ENCODE measurements at places on chromosomes 1 and 21. TPM values are rescaled to one million over a fixed set of nuclear protein-coding genes. Genes with fewer than 3 reads are reported as not detected.

DNA sequence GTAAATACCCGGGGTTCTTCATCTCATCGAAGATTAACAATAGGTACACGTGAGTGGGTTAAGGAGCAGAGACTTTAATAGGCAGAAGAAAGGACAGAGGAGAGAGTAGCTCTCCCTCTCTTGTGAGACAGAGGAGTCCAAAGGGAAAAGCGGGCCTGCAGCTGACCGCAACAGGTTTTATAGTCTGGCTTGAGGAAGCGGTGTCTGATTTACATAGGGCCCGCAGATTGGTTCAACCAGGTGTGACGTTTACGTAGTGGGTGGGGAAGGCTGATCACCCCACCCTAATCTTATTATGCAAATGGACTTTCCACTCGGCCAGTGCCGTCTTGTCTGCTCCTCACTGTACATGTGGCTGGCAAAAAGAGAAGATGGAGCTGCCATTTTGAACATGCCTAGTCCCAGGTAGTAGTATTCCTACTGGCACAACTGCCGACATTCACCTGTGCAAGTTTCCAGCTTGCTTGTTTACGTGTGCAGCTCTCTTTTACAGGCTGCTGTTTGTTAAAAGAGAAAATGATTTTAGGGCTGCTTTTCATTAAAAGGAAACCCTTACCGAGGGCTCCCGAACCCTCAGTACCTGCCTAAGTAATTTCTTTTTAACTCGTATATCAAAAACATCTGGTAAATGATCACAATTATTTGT, 10.6 kb downstream of the CDC14A start:
- H3K27ac ChIP-seq = no peak overlapping the region
- no peak for DNase-seq
- no peaks in the 10 kb centered on the region for H3K4me1 ChIP-seq
- H3K27me3 ChIP-seq = no peaks in the 10 kb centered on the region
- H3K36me3 ChIP-seq = no peaks in the 10 kb centered on the region

- H3K27me3 ChIP-seq = no peaks in the 10 kb centered on the region
- H3K27ac ChIP-seq = no peak overlapping the region
- no peak for DNase-seq
- no peak overlapping the region for H3K4me3 ChIP-seq
- no peaks in the 10 kb centered on the region for H3K4me1 ChIP-seq
Measured at GRCh38 chr21:28359300-28359699, 633.4 kb downstream of the LTN1 start.

DNA sequence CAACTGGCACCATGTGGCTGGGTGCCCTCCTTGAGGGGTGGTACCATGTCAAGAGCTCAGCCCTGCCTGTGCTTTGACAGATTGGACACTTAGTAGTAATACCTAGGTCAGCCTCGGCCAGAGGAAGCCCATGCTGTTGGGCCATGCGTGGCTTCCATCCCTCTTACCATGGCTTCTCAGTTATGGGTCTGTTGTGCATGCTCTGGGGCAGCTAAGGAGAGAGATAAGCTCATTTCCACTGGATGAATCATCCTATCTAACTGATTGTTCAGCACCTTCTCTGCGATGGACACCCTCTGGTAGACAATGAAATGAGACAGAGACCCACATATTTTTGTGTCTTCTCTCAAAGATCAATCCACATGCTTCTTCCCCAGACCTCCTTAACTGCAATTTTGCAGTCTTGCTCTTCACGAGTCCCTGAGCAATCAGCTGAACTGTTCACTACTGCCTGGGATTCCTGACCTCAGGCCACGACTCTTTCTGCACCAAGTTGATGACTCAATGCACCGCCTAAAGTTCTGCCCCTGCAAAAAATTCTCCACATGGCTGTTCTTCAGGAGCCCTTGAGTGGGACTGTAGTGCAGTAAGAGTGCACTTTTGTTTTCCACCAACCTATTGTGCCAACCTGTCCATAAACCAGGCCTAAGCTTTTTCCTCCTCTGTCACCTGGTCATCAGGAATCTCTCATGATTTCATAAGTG, 6.9 kb upstream of the TRIM62 start:
- H3K27me3 ChIP-seq = no peaks in the 10 kb centered on the region
- no peak for DNase-seq
- no peak overlapping the region for H3K27ac ChIP-seq
- H3K36me3 ChIP-seq = no peaks in the 10 kb centered on the region

DNA sequence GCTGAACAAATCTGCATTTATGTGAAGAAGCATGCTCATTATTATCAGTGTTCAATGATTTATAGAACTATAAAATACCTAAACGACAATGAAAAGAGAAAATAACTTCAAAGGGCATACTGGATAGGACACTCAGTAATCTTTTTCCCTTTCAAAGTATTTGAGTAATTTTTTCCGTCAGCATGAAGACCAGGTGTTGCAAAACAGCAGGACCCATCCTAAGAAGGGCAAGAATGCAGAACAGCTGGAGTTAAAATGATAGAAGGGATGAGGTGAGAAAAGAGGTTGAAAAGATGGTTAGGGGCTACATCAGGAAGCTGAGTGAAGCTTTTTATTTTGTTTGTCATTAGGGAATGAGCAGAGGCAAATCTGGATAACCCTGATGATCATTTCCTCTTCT, 7.1 kb upstream of the RGS18 start:
- H3K4me3 ChIP-seq = no peak overlapping the region
- no peaks in the 10 kb centered on the region for H3K27me3 ChIP-seq
- H3K4me1 ChIP-seq = no peaks in the 10 kb centered on the region
- no peak overlapping the region for H3K27ac ChIP-seq
- H3K36me3 ChIP-seq = no peaks in the 10 kb centered on the region

The FCRLA gene
- total RNA-seq = not detected

Data from right lobe of liver (tissue), 6 donors.